Jurkat, Clone E6-1 (cell line): ENCODE measurements at places on chromosomes 11 and 22.

GRCh38 chr11:469684-470560 is 19.8 kb downstream of the PTDSS2 start:
- DNase-seq: no peak

DNA sequence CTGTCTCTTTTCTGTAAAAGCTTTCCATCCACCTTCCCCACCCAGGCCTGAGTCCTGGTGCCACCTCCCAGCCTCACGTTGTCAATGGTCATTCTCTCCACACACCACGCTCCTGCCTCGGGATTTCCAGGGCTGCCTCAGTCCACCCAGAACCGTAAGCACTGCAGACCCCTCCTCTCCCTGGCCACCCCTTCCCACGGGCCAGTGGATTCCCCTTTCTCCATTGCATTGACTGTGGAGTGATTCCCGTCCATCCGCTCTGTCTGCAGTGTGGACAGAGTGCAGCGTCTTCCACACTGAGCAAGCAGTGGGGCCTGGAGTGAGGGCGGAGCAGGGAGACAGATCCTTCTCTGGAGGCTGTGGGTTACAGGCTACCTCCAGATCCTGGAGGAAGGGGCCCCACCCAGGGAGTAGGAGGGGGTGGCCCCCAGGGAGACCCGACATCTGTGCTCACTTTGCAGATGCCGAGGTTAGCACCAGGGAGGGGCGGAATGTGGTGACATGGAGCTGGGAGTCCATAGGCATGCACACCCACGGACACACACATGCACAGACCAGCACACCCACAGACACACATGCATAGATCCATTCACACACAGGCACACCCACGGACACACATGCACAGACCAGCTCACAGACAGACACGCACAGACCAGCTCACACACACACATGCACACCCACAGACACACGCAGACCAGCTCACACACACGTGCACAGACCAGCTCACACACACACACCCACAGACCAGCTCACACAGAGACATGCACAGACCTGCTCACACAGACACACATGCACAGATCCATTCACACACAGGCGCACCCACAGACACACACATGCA is 109.6 kb upstream of the B3GAT1 start:
- no peak for DNase-seq

- DNase-seq: no peak
Measured at GRCh38 chr22:46935506-46936377, 173.3 kb downstream of the TBC1D22A start.

- DNase-seq: peak; percentile 58
Measured at GRCh38 chr11:108538022-108538424, 39.8 kb upstream of the POGLUT3 start.

- peak; percentile 17 for DNase-seq
Measured at GRCh38 chr22:50141891-50142363, 28.6 kb upstream of the PANX2 start.

GRCh38 chr11:102204174-102204573 is 93.9 kb downstream of the YAP1 start:
- no peak for DNase-seq

- DNase-seq: no peak
Measured at GRCh38 chr11:71979602-71980001, 19.1 kb upstream of the IL18BP start.

DNA sequence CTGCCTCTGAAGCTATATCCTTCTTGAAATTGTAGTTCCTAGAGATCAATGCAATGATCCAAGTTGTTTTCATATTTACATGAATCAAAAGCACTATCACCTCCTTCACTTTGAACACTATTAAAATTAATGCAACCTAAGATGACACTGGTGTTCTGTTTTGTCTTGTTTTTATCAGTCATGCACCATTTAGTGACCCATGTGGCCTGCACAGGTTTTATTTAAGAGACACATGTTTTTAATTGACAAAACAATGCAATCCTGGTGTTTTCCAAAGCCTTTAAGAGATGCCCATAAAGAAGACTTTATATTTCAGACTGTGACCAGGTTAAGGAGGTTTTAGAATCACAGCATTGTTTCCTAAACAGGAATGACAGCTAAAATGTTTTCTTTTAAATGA is 177.5 kb downstream of the FAM181B start:
- no peak for DNase-seq

DNA sequence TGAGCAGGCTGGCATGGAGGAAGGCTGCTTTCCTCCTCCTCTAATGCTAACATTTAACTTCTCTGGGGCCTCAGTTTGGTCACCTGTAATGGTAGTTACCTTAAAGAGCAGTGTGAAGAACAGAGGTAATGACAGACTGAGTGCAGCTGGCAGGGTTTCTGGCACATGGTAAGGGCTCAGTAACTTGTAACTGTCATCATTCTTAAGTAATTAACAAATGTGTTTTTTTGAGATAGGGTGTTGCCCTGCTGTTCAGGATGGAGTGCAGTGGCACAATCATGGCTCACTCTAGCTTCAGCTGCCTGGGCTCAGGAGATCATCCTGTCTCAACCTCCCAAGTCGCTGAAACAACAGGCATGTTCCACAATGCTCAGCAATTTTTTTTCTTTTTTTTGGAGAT is 242.0 kb upstream of the SYN3 start:
- no peak for DNase-seq

DNA sequence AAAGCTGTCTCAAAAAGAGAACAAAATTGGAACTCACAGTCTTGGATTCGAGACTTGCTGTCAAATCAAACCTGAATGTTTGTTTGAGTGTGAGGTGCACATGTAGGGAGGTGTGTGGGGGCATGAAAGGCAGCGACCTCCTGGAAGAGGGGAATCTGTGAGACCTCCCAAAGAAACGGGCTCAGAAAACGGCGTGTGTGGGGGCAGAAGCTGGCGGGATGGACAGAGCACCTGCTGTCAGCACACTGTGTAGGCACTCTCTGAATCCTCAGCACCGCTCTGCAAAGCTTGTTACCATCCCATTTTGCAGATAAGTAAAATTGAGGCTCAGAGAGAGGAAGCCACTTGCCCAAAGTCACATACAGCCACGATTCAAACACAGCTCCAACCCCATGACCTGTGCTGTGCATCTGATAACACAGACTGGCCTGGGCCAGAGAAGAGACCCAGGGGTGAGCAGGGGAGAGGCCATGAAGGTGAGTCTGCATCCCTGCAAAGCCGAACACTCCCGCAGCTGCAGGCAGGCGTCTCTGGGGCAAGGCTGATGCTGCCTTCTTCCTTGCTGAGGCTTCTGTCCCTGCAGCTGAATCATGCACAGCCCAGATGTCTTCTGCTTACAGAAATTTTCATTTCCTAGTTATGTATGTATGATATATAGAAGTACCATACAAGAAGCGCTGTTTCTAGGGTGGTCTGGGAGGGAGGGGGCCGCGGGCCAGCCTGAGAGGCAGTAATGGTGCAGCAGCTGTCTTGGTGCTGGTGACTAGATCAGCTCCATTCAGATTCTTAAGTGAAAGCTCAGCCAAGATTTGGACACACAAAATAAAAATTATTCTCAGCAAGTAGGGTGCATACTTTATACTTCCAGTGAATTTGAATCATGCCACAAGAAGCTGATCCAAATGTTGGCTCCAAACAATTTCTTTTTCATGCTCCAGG is 67.3 kb upstream of the SHISAL1 start:
- DNase-seq: no peak

- DNase-seq: no peak
Measured at GRCh38 chr22:19195796-19196731, 17.5 kb upstream of the SLC25A1 start.

DNA sequence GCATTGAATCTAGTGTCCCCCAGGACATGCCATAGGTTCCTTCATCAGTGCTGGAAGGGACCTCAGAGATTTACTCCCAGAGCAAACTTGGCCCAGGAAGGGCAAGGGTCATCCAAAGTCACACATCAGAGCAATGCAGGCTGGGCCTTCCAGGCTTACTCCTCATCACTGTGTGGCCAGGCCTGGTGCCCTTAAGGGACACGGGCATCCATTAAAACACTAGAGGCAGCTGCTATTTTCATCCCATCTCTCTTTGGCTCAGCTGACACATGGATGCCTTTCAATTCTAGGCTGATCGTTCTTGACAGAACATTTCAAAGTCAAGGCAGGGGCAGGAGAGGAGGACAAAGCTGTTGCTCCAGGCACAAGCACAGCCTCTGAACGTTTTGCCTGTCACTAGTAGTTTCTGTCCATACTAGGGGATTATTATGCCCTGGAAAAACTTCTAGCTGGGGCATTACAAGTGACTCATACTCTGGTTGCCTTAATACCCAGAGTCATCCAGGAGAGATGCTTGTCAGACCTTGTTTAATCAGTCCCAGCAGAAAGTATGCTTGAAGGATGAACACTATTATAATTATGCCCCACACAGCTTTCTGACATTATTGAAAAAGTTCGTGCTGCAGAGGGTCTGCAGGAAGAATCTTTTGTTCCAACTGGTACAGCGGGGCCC is 240.3 kb downstream of the TENM4 start:
- DNase-seq: no peak

DNA sequence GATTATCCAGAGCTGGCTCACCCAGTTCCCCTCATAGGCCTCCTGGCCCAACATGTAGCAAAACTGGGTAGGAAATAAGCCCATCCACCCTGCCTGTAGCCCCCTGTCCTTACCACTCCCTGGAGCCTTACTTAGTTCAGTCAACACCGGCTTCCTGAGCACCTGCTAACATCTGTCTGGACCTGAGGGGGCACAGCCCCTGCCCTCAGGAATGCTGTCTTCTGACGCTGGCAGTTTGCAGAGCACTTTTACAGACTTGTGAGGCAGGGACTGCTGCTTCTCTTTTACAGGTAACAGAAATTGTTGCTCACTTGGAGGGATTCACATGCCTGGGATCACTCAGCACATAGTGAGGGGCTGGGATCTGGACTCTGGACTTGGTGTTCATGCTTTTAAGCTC is 152.0 kb upstream of the TBCEL start:
- DNase-seq: no peak

GRCh38 chr11:118892964-118893363 is 9.3 kb downstream of the CXCR5 start:
- no peak for DNase-seq

DNA sequence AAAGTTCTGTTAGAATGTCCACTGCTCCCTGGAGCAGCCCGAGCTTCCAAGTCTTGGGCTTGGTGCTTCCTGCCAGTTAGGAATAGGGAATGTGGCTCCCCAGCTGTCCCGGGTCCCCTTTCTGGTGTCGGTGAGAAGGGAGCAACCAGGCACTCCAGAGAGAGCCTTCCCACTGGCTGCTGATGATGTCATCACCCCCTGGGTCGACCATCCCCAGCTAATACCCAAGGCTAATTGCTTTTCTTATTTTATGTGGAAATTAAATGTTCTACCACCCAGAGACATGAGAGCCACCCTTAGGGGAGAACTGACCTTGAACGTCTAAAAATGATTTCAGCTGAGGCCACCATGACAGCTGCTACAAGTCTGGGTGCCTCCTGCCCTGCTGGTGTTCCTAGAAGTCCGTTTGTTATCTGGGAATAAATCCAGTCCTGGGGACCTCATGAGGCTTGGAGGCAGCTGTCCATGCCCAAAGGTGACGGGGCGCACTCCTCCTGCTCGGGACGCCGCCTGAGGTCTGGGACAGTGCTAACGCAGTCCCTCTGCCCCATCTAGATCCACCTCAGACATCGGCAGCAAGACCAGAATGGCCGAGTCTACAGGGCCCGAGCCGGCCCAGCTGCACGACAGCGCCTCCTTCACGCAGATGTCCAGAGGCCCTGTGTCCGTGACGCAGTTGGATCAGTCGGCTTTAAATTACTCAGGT is 42.3 kb downstream of the C11orf91 start:
- no peak for DNase-seq

DNA sequence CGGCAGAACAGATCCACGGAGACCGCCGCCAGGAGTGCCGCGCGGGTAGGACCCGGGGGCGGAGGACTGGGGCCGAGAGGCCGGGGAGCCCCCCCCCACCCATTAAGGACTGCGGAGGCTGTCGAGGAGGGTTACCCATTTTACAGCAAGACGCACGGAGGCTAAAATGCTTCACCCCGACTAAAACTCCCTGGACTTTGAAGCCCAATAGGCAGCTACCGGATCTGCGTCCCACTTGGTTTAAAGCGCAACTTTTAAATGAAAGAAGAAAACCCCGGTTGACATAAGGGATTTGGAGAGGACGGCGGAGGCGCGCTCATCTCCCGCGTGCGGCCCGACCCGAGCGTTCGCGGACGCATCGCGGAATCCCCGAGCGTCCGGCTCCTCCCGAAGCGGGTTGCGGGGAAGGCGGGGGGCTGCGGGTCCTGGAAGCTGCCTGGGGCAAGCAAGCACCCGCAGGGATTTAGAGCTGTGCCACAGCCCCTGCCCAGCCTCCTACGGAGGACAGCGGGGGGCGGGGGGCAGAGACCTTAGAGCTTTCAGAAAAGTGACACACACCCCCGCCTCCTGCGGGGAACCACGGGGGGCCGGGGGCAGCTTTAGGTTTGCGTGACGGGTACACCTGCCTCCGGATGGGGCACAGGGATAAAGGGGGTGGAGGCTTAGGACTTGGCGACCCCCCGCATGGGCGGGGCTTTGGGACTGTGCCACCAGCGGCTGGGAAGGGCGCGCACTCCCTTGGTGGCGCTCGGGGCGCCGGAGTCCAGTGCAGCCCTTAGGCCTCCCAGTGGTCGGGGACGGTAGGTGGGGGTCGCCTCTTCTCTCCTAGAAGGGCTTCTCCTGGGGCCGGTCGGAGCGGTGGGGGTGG is 760 bp upstream of the CELSR1 start:
- DNase-seq: no peak

- peak; percentile 35 for DNase-seq
Measured at GRCh38 chr11:1694064-1694845, 2.7 kb upstream of the KRTAP5-6 start.

GRCh38 chr22:37681556-37682049 is 4.5 kb upstream of the NOL12 start:
- peak; percentile 61 for DNase-seq

- no peak for DNase-seq
Measured at GRCh38 chr11:112129656-112130055, 34.2 kb downstream of the IL18 start.

GRCh38 chr11:124768914-124769313 is 6.8 kb upstream of the ESAM start:
- DNase-seq: no peak

DNA sequence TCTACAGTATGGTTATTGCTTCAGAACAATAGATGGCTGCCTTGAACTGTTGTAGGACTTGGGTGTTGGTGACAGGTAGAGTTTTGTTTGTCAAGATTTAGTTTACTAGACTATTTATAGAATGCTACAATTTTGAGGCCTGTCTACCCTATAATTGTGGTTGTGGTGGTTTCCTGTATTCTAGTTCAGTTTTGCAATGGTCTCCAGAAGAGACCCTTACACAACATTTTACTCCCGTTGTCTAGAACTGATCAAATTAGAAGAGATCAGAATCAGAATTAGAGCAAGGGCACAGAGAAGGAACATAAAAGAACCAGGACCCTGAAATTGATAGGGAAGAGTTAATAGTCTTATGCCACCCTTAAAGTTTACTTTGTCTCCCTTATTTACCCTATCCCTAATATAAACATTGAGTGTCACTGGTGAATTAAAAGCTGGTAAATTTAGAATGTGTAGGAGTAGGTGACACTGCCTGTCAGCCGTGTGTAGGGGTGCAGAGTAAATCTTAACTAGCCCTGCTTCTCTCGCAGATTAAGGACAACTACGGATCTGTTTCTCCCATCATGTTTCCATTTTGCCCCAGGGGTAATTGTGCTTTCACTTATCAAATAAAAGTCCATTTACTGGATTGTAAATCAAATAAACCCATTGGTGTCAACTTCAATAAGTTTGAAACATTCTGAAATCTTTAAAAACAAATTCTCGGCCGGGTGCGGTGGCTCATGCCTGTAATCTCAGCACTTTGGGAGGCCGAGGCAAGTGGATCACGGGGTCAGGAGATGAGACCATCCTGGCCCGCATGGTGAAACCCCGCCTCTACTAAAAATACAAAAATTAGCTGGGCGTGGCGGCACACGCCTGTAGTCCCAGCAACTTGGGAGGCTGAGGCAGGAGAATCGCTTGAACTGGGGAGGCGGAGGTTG is 10.9 kb upstream of the PHLDB1 start:
- DNase-seq: no peak

- no peak for DNase-seq
Measured at GRCh38 chr11:119999220-119999619, 138.7 kb downstream of the TRIM29 start.
